ENCODE measurements at places on chromosomes 3 and 15.

GRCh38 chr15:44450172-44450571, 22.7 kb downstream of the CTDSPL2 start:
- DNase-seq: no peak

DNA sequence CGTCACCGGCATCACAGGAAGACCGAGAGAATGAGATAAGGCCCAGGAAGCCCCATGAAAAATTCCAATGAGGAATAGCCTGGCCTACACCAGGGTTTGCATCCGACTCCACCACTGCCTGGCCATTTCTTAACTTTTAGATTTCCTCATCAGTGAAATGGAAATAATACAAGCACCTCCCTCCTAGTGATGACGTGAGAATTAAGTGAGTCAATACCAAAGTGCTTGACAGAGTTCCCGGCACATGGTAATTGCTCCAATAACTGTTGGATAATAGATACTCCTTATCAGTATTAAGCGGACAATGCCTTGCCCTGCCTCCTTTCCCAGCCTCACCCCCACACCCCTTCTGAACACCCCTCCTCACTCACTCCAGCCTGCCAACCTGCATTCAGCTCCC, 105.4 kb downstream of the TLE3 start:
- DNase-seq: no peak

DNA sequence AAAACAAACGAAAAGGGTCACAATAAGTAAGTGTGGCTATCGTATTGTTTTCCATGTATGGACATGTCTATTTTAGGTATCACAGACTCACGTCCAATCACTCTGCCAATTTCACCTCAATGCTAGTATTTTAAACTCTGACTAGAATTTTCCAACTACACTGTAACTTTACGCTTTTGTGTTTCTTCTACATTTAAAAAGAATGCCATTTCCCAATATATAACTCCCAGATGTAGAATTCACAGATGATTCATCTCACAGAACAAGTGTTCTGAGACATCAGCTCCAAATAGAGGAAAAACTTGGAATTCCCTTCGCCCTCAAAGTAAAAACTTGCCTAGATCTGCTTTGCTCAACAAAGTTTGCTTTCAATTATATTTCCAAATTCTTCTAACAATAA, 14.2 kb downstream of the LRIG1 start:
- DNase-seq: no peak

GRCh38 chr3:69199942-69200341, 77.5 kb upstream of the LMOD3 start:
- no peak for DNase-seq

GRCh38 chr15:40306908-40307307, 827 bp downstream of the PLCB2 start:
- DNase-seq: no peak

GRCh38 chr3:125587039-125587648, 8.2 kb downstream of the OSBPL11 start:
- DNase-seq: no peak

All from GM12892 (cell line).